ENCODE measurements at places on chromosomes 16 and 17.

- DNase-seq, result no peak
Measured at GRCh38 chr17:65088621-65089360, 32.3 kb upstream of the GNA13 start.

DNA sequence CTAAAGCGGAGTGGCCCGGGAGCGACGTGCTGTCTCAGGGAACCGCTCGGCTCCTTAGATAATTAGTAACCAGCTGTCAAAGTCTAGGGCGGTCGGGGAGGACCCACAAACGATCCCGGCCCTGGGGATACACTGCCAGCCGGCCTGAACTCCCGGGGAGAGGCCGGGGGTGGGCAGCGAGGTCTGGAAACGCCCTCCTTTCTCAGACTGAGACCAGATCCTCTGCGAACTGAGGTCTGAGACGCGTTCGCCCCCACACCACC is 1.3 kb downstream of the HNF1B start:
- DNase-seq, result no peak

- DNase-seq, result no peak
Measured at GRCh38 chr17:35773679-35774425, 13.2 kb downstream of the C17orf50 start.

GRCh38 chr16:16005721-16006120 is 56.3 kb downstream of the ABCC1 start:
- DNase-seq, result no peak

GRCh38 chr16:3113765-3114479 is 1.5 kb downstream of the ZNF205 start:
- DNase-seq, result no peak

DNA sequence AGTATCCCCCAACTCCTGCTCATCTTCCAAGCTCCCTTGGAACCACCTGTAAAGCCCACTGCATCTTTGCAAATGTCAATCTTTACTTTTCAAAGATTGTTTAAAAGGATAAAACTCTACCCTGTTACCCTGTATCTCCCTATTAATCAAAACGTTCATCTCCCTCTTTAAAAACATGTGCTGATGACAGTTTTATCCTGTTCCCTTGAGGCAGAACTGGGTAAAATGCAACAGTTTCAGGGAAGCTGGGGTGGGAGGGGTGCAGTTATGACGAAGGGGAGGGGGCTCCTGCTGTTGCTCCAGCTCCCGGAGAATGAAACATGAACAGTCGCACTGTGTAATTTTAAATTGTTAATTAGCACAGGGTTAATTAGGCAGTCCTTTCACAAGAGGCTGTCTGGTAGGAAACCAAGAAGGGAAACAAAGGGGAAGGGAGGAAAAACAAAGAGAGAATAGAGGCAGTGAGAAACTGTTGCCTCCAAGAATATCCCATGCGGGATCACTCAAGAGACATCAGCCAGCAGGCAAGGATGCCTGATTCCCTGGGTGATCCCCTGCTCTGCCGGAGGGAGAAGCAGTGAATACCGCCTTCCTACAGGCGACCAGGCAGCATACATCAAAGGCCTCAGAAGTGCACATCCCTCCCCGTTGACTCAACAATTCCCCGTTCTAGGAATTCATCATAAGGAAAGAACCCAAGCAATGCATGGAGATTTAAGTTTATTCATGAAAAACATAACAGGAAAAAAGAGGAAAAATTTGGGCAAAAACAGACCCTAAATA is 84.2 kb downstream of the ZFHX3 start:
- DNase-seq, result no peak

GRCh38 chr17:41559548-41559947 is 12.3 kb downstream of the KRT9 start:
- no peak for DNase-seq

DNA sequence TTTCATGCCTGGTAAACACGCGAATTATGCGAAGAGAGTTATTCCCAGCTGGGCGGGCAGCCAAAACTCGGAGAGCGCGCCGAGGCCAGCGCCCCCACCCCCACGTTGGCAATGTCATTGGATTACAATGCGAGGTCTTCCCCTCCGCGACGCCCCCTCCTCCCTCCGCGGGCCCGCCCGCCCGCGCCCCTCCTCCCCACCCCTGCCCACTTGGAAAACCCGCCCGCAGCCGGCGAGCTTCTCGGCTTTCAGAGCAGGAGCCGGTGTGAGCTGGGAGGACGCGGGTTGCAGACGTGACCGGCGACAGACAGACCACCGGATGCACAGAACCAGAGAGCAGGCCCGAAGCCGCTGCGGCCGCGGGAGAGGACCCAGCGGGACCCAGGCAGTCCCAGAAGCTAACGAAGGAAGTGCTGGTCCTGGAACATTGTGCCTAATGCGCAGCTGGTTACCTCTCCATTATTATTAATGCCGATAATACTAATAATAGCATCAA is 4.0 kb downstream of the NOG start:
- no peak for DNase-seq

- no peak for DNase-seq
Measured at GRCh38 chr17:82527898-82528297, 8.4 kb downstream of the FOXK2 start.

DNA sequence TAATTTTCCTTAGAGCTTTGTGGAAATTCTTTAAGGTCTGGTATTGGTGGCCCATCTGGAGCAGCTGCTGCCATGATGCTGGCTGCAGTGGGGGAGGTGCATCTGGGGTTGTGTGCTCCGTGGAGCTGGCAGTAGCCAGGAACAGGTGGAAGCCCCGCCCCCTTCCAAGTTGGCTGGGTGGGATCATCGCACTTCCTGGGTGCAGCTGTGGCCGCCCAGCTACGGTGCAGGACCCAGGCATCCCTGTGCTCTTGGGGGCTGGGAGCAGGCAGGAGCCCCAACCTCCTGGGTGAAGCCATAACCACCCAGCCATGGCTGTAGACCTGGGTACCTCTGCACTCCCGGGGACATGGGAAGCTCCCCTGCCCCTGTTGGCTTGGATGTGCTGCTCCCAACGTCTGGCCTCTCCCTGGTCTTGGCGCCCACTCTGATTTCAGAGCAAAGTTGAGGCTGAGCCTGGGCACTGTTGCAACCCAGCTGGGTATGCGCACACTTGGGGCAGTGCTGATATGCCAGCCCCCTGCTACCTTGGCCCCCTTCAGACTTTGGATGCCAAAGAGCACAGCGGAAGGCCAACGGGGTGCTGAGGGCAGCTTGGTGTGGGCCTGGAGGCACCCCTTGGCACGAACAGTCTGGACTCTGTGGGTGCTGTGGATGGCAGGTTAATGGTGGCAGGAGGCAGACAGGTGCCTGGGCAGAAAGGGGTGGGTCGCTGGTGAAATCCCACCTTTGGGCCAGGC is 145.2 kb downstream of the MYO1D start:
- no peak for DNase-seq

- DNase-seq, result no peak
Measured at GRCh38 chr17:78249818-78250806, 18.7 kb downstream of the TMEM235 start.

GRCh38 chr16:11114366-11115164 is 141.4 kb downstream of the SOCS1 start:
- no peak for DNase-seq

GRCh38 chr17:42120770-42121769 is at the start of gene KAT2A:
KAT2A (minus strand) TSS chr17:42121367; CDS start chr17:42121304, 63 bp downstream.
- peak; percentile 73 for DNase-seq
